ENCODE measurements at places on chromosomes 12 and 14. TPM values are rescaled to one million over a fixed set of nuclear protein-coding genes. Genes with fewer than 3 reads are reported as not detected.

ARHGAP9 gene
- 32.5 TPM for total RNA-seq

PRB2 gene
- not detected for total RNA-seq

FOXN4 gene
- total RNA-seq: not detected

DNA sequence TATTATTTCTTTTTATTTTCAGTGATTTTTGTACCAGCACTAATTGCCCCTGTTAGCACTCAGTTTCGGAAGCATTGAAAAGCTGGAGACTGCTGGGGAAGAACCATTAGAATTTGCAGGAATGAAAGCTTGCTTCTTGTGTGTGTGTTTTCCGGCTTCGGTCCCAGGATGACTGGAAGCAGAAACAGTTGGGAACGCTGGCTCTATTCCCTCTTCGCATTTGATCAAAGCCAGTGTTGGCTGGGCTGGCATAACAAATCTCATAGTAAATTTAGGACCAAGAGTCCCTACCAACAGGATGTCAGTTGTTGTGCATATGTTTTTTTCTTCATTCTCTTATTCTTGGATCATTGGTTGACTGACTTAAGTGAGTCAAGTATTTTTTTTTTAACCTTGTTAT is 53.6 kb upstream of the TRAF3 start:
- peaks cover 14% of the 10 kb centered on the region for H3K36me3 ChIP-seq
- DNase-seq: no peak
- no peaks in the 10 kb centered on the region for H3K4me1 ChIP-seq
- H3K27ac ChIP-seq: no peak overlapping the region

GPRC5D gene
- total RNA-seq: not detected

DNA sequence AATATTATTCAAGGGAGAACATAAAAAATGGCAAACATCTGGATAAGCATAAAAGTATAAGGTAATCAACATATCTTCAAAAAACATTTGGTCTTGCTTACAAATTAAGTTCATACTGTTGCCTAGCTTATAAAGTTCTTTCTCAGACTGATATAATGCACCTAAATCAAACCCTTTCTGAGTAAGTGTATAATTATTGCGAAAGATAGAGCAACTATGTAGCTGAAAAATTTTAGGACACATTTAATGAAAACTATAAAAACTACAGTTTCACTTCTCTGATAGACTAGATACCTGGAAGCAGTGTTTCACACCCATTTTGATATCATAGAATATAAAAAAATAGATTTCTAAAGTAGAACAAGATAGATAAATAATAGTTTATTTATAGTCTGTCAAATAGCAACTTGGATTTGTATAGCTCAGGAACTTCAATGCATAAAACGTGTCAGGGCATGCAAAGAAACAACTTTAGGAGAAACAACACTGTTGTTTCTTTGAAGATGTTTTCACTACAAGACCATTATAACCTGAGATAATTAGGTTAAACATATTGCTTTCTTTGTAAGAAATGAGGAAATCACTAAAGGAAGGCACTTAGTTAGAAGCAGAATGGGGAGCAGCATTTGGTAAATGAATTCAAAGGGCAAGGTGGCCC is 7.6 kb downstream of the CLECL1 start:
- H3K4me3 ChIP-seq: no peak overlapping the region
- H3K4me1 ChIP-seq: no peaks in the 10 kb centered on the region
- no peak overlapping the region for H3K27ac ChIP-seq
- H3K36me3 ChIP-seq: no peaks in the 10 kb centered on the region

- H3K4me1 ChIP-seq: peaks cover 87% of the 10 kb centered on the region
- H3K27ac ChIP-seq: no peak overlapping the region
- no peak for DNase-seq
- no peaks in the 10 kb centered on the region for H3K27me3 ChIP-seq
- no peak overlapping the region for H3K4me3 ChIP-seq
These were observed 36.4 kb downstream of the EPS8 start for GRCh38 chr12:15752785-15753184.

GRCh38 chr12:64025174-64025958 is 180.9 kb downstream of the SRGAP1 start:
- no peaks in the 10 kb centered on the region for H3K27me3 ChIP-seq
- no peaks in the 10 kb centered on the region for H3K36me3 ChIP-seq
- no peak for DNase-seq
- no peak overlapping the region for H3K4me3 ChIP-seq
- H3K4me1 ChIP-seq: no peaks in the 10 kb centered on the region
- no peak overlapping the region for H3K27ac ChIP-seq

- no peak for DNase-seq
- no peak overlapping the region for H3K4me3 ChIP-seq
- no peaks in the 10 kb centered on the region for H3K27me3 ChIP-seq
- no peaks in the 10 kb centered on the region for H3K36me3 ChIP-seq
These were observed 124.1 kb downstream of the STXBP6 start for GRCh38 chr14:24925771-24926374.

NXPH4 gene
- total RNA-seq: not detected

LMO3 gene
- 45.4 TPM for total RNA-seq

TAS2R42 gene
- not detected for total RNA-seq

DNA sequence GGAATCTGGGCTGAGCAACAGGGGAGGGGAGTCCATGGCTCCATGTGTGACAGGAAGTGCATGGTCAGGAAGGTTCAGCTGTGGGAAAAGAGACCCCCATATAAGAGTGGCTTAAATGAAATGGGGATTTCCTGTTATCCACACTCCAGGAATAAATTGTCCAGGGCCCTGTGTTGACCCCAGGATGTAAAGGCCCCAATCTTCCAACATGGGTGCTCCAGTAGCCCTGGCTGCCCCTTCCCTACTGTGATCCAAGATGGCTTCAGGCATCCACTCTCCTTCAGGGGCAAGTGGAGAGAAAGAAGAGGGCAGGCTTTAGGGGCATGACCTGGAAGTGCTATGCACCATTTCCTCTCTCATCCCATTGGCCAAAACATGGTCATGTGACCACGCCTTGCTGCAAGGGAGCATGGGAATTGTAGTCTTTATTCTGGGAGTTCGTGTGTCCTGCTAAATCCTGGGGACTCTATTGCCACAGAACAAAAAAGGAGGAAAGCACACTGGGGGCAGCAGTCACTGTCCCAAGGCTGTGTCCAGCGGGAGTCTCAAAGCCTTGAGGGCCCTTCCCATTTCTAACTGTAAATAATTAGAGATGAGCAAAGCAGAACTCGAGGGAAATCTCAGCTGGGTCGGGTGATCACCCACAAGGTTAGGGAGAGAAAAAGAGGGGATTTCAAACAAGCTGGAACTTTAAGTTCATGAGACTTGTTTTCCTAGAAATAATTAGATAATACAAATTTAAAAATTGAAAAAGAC is 289.2 kb downstream of the ADGRD1 start:
- no peak overlapping the region for H3K4me3 ChIP-seq
- no peaks in the 10 kb centered on the region for H3K4me1 ChIP-seq
- no peaks in the 10 kb centered on the region for H3K27me3 ChIP-seq
- no peak overlapping the region for H3K27ac ChIP-seq

HOXC9 gene
- not detected for total RNA-seq

GRCh38 chr12:80598004-80598606 is 109.3 kb upstream of the MYF6 start:
- no peak for DNase-seq
- H3K27ac ChIP-seq: no peak overlapping the region
- no peaks in the 10 kb centered on the region for H3K27me3 ChIP-seq
- no peak overlapping the region for H3K4me3 ChIP-seq
